ENCODE measurements at places on chromosomes 5 and 9.

DNA sequence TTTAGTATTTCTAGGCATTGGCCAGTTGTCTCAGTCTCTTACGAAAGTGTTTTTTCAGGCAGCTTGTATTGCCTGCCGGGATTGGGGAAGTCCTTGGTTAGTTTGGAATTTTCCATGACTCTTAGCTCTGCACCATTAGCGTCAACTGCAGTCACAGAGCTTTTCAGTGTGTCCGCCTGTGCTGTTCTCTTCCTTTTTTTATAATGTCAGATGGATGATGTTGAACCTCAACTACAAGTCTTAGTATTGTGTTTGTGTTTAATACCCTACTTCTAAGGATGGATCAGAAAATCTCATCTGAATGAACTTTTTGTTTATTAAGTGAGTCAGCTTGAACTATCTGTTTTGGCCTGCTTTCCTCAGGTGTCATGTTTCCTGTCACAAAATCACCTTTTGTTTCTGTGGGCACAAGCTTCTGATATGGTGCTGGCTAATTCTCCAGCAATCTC is 33.1 kb downstream of the ATP6V0E1 start:
- no peak for DNase-seq

DNA sequence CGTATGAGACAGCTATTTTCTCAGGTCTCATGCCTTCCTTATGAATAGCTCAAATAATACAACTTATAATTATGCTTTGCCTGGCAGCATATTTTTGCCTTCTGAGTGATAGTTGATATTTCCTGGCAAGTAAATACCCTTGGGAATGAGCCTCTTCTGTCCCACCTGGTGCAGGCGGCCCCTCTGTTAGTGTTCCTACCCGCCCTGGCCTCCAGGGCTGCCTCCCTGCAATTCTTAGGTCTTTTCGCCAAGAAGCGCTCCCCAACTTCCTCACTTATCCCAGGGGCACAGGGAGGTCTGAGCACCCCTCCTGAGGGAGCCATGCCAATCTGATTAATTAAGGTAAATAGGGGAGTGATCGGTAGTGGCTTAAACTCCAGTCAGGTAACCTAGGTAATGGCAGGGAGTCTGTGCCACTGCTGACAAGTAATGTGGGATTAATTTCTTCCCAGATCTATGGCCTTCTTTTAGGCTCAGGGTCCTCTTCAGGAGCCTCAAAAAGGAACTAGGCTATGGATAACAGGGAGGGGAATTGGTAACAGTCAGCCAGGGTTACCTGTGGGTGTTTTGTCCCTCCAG is 81.5 kb downstream of the GALNT10 start:
- DNase-seq = no peak

GRCh38 chr5:119022017-119022745 is 33.8 kb upstream of the DTWD2 start:
- DNase-seq = peak; percentile 41

DNA sequence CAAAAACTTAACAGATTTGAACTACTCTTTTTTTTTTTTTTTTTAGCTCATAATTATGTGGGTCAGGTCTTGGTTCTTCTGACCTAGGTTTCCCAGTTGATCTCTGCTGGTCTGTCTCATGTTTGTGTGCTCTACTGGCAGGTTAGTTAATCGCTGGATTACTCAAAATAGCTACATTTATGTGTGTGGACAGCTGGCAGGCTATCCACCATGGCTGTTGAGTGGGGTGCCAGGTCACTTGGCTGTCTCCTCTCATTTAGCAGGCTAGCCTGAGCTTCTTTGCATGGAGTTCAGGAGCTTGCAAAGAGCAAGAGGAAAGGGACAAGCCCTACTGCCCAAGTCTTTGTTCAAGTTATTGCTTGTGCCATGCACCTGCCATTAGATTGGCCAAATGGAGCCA is 9.3 kb downstream of the ADCY2 start:
- no peak for DNase-seq

GRCh38 chr5:39424736-39425637 is at the start of gene DAB2:
Gene DAB2 (minus strand): TSS chr5:39424980. CDS start chr5:39394320, 30,660 bp downstream.
- no peak for DNase-seq
